ENCODE measurements at places on chromosomes 1 and 21. TPM values are rescaled to one million over a fixed set of nuclear protein-coding genes. Genes with fewer than 3 reads are reported as not detected.

DNA sequence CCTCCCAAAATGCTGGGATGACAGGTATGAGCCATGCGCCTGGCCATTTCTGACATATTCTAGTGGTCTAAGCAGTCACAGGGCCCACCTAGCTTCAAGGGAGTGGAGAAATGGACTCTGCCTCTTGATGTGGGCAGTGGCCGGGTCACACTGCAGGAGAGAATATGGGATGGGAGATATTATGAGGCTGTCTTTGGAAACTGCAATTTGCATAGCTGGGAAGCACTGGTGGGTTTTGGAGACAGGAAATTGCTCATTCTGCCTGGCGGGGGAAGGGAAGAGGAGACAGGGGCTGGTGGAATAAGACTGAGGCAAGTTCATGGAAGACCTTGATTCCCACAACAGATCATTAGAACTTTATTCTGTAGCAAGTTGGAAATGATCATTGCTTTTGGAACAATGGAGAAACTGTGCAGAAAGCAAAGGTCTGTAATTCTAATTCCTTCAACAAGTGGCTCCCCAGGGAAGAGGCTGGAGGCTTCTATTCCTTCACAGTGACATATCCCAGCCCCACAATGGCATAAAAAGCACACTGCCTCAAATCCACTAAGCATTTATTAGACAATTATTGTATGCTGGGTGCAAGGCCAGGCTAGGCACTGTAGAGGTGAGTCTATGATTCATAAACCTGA, 10.5 kb downstream of the NCMAP start:
- H3K27ac ChIP-seq = no peak overlapping the region
- no peaks in the 10 kb centered on the region for H3K4me1 ChIP-seq

- H3K27ac ChIP-seq = no peak overlapping the region
- H3K4me3 ChIP-seq = no peak overlapping the region
- no peaks in the 10 kb centered on the region for H3K36me3 ChIP-seq
- H3K4me1 ChIP-seq = no peaks in the 10 kb centered on the region
- no peaks in the 10 kb centered on the region for H3K27me3 ChIP-seq
- DNase-seq = no peak
Measured at GRCh38 chr1:235940285-235940684, 73.6 kb upstream of the LYST start.

GRCh38 chr21:39535646-39536437, 76.9 kb upstream of the B3GALT5 start:
- no peak for DNase-seq
- no peaks in the 10 kb centered on the region for H3K27me3 ChIP-seq
- no peaks in the 10 kb centered on the region for H3K4me1 ChIP-seq
- no peak overlapping the region for H3K4me3 ChIP-seq
- H3K27ac ChIP-seq = no peak overlapping the region

DNA sequence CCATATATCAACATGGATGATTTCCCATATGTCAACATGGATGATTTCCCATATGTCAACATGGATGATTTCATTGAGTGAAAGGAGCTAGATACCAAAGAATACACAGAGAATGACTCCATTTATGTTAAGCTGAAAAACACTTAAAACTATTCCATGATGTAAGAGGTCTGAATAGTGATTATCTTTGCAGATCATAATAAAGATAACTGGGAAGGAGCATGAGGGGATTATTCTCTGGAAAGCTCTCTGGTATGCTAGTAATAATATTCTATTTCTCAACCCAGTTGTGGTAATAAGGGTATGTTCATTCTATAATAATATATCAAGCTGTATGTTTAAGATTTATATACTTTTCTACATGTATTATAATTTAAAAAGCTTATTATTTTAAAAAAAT, 14.1 kb downstream of the SYNJ1 start:
- H3K27me3 ChIP-seq = no peaks in the 10 kb centered on the region
- H3K4me3 ChIP-seq = no peak overlapping the region
- no peaks in the 10 kb centered on the region for H3K36me3 ChIP-seq
- no peak overlapping the region for H3K27ac ChIP-seq

DNA sequence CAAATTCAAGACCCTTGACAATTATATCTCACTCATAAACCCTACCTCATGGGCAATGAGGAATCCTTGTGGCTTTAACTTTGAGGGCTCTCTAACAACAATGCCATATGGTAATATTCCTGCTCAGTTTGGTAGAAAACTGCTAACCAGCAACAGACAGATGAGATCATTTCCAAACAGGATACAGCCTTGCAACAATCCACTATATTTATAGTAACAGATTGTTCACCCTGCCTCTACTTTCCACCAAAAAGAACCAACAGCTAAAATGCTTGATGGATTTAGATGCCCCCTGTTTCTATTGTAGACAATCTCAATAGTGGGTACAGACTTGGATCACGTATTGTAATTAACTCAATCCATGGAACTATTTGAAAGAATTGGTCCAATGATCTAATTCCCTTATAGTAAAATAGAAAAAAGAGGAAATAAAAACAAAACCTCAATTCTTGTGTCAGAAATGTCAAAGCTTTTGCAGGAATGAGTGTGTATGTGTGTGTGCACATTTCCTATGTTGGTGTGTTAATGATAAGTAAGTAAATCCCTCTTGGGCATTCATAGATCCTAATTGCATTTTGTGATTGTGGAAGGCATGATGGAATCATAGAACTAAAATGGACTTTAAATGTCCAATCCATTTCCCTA, 100.0 kb upstream of the EDEM3 start:
- H3K36me3 ChIP-seq = no peaks in the 10 kb centered on the region
- H3K4me3 ChIP-seq = no peak overlapping the region
- H3K4me1 ChIP-seq = no peaks in the 10 kb centered on the region
- no peak for DNase-seq
- H3K27me3 ChIP-seq = no peaks in the 10 kb centered on the region

DNA sequence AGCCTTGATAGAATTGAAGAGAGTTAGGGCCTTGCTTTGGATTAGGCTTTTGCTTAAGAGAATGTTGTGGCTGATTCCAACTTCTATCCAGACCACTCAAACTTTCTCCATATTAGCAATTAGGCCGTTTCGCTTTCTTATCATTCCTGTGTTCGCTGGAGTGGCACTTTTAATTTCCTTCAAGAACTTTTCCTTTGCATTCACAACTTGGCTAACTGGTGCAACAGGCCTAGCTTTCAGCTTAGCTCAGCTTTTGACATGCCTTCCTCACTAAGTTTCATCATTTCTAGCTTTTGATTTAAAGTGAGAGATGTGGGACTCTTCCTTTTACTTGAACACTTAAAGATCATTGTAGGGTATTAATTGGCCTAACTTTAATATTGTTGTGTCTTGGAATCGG, 183.6 kb upstream of the L1TD1 start:
- H3K27me3 ChIP-seq = no peaks in the 10 kb centered on the region
- H3K4me3 ChIP-seq = no peak overlapping the region
- no peak for DNase-seq
- no peak overlapping the region for H3K27ac ChIP-seq

GRCh38 chr1:213997038-213997771, 9.4 kb downstream of the PROX1 start:
- no peak for DNase-seq
- no peak overlapping the region for H3K27ac ChIP-seq
- no peak overlapping the region for H3K4me3 ChIP-seq
- no peaks in the 10 kb centered on the region for H3K4me1 ChIP-seq
- no peaks in the 10 kb centered on the region for H3K36me3 ChIP-seq
- no peaks in the 10 kb centered on the region for H3K27me3 ChIP-seq

The ERICH3 gene
- total RNA-seq = under 0.01 TPM

All from uterus (tissue), 4 donors.